Tibial nerve (tissue), 4 donors: ENCODE measurements at places on chromosomes 4 and X. TPM values are rescaled to one million over a fixed set of nuclear protein-coding genes. Genes with fewer than 3 reads are reported as not detected.

Gene RBMXL3
- total RNA-seq = not detected

Gene IL3RA
- 5.4 TPM for total RNA-seq

Gene CDS1
- 0.59 TPM for total RNA-seq

Gene SSX2B
- not detected for total RNA-seq

Gene FRMPD4
- 0.30 TPM for total RNA-seq

Gene NEIL3
- not detected for total RNA-seq

Gene SPIN4
- total RNA-seq = 2.5 TPM

Gene FAM9A
- total RNA-seq = not detected

Gene CYTL1
- not detected for total RNA-seq

Gene RNF128
- total RNA-seq = 1.3 TPM

Gene CLGN
- 0.90 TPM for total RNA-seq

Gene ARHGAP6
- 32.9 TPM for total RNA-seq

Gene PGRMC1
- 151 TPM for total RNA-seq

Gene RBM46
- not detected for total RNA-seq

Gene VCX3B
- not detected for total RNA-seq

Gene SLITRK2
- total RNA-seq = 4.6 TPM

Gene MGARP
- total RNA-seq = 1.4 TPM

Gene CDX4
- not detected for total RNA-seq

Gene P2RY8
- total RNA-seq = 1.2 TPM

Gene ABCG2
- total RNA-seq = 12.0 TPM

Gene JAKMIP1
- 0.30 TPM for total RNA-seq

- no peak for DNase-seq
Measured at GRCh38 chr4:107452717-107453630, 267.1 kb downstream of the PAPSS1 start.

- DNase-seq = no peak
Measured at GRCh38 chr4:40378619-40379018, 43.5 kb downstream of the CHRNA9 start.

- DNase-seq = no peak
Measured at GRCh38 chr4:26214994-26215393, 105.8 kb upstream of the RBPJ start.

DNA sequence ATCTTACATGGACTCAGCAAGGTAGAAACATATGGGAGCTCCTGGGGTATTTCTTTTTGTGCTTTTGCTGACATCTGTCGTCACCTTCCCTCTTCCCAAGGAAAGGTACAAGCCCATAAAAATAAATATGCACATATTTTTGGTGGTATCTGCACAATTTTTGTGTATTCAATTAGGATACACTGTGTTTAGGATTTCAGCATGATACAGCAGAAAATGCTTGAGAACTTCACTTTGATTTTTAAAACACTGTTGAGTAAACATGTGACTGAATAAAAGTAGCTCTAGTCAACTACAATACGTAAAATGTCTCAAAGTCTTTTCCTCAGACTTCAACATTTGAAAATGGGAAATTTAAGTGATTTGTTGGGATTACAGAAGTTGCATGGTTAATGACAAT lies 99.4 kb upstream of the SPANXC start:
- DNase-seq = no peak

- no peak for DNase-seq
Measured at GRCh38 chrX:87664381-87664780, 146.8 kb downstream of the KLHL4 start.

GRCh38 chr4:40939856-40940255 lies 190.1 kb downstream of the NSUN7 start:
- no peak for DNase-seq

DNA sequence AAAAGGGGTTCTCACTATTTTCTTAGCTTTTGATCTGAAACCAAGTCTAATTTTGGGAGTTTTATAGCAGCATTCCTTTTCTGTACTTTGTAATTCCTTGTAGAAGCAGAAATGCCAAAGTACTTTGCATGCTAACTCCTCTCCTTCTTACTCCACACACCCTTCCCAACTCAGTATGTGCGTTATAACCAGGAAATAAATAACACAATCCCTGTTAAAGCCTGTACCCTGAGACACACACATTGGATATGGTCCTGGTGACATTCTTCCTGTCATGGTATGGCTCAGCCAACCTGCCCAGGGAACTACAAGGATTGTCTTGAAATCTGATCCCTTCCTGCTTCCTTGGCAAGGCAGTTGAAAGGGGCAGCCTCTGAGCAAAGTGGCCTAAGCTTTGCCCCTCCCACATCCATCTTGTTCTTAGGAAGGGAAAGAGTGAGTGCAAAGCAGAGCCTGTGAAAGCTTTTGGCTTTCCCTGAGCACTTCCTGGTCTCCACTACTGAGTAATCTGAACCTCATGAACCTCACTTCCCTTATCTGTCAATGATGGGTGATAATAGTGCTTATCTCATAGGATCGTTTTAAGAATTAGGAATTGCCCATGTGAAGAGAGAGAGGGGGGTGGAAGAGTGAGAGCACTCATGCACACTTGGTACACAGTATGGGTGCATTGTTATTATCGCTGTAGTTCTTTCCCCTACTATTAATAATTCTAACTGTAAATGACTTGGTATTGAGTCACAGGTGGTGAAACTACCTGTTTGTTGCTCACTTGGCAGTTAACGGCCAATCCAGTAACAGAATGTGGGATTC lies 109.3 kb downstream of the AFF2 start:
- no peak for DNase-seq

- DNase-seq = no peak
Measured at GRCh38 chr4:73538162-73538561, 56.6 kb downstream of the AFM start.

- DNase-seq = no peak
Measured at GRCh38 chr4:174593701-174594100, 71.4 kb upstream of the HPGD start.

DNA sequence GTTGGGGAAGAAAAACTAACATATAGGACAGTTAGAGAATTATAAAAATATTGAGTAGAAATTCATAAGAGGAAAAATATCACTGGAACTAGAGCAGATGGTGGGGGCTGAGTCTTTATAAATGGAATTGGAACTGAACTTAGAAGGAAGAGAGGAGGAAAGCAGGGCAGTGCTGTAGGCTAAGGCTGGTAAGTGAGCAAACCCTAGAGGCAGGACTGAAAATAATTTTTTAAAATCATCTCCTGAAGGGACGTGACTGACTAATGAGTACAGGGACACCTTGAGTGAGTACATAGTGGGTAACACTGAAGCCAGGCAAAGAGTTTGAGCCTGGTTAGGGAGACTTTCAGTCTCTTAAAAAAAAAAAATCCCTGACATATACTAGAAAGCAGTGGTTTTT lies 63.3 kb downstream of the GALNT7 start:
- no peak for DNase-seq

- no peak for DNase-seq
Measured at GRCh38 chr4:73127839-73128453, 58.4 kb upstream of the COX18 start.

GRCh38 chr4:182203872-182204411 lies 39.3 kb upstream of the TENM3 start:
- DNase-seq = no peak

GRCh38 chrX:109184506-109185139 lies 297.3 kb downstream of the GUCY2F start:
- DNase-seq = no peak

GRCh38 chrX:48474127-48474526 lies 1.9 kb upstream of the FTSJ1 start:
- no peak for DNase-seq

- no peak for DNase-seq
Measured at GRCh38 chr4:151736361-151736760, 24.4 kb downstream of the GATB start.

DNA sequence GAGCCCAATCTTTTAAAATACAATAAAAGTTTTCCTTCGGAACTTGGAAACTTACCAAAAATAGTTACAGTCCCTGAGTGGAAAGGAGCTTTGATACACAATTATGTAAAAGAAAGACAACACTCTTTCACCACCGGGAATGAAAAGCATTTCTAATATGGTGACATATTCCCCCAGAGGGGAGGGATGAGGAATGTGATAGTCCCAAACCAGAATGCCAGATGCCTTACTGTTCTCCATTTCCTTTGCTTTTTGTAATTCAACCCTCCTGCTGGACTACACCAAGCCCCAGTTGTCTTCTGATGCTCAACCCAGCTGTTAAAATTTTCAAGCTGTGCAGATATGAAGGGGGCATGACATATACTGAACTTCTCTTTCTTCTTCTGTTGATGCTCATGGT lies 4.1 kb downstream of the PRIMPOL start:
- no peak for DNase-seq

DNA sequence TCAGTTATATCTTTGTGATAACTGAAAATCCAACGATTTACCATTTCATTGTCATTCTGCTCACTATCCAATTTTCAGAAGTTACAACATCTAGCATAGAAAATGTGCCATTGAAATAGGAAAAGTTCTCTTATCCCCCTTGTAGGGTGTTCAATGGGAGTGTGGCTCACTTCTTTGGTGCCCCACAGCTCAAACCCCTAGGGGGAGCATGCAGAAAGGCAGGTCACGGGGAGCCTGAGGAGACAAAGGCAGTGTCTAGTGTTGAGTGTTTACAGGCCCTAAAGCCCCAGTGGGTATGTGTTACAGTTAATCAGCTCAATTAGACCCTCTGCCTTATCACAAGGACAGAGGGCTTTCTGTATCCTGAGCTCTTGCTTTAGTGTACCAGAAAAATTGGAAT lies 243.4 kb upstream of the GRID2 start:
- no peak for DNase-seq

- DNase-seq = no peak
Measured at GRCh38 chr4:170229006-170229405, 139.2 kb upstream of the AADAT start.

- DNase-seq = no peak
Measured at GRCh38 chr4:86657382-86657781, 63.3 kb downstream of the PTPN13 start.

DNA sequence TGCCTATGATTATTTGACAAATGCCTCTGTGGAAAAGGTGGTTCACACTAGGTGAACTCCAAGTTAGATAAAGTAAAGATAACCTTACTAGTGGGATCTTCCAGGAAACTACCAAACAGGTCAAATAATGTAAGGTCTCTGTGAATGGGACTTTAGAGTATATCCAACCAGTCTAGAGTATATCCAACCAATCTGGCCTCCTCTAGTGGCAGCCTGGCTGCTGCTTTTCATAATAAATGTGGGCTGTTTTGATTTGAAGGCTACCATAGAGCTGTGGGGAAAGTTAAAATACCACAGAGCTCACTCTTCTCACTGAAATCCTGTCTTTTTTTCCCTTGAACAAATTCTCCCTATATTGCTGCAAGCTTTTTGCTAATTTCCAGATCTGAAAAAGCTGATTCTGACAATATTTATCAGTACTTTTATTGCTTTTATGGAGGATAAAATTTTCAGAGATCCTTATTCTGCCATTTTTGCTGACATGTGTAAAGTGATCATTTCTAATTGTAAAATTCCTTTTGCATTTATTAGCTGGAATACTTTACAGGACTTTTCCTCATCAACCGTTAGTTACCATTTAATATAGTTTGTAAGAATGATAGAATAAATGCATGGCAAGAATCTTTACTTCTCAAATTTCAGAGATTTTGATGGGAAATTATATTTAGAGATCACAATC lies 111.3 kb downstream of the TET2 start:
- no peak for DNase-seq

GRCh38 chr4:158201876-158202275 lies 8.4 kb upstream of the TMEM144 start:
- DNase-seq = no peak

DNA sequence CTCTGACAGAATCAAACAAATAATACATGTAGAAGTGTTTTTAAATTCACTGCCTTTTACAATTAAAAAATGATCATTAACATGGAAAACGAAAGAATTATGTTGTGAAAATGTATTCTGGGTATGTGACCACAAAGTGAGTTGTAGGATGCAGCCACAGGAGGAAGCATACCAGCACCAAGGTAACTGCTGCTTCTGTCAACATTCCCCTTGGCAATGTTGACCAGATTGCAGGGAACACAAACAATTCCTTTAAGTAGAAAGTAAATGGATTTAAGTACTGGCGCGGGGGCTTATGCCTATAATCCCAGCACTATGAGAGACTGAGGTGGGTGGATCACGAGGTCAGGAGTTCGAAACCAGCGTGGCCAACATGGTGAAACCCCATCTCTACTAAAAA lies 1877.9 kb upstream of the PCDH7 start:
- DNase-seq = no peak

GRCh38 chrX:50471390-50471789 lies 765 bp upstream of the DGKK start:
- DNase-seq = no peak

GRCh38 chrX:72003811-72004750 lies 93.4 kb downstream of the NHSL2 start:
- DNase-seq = peak; percentile 33

DNA sequence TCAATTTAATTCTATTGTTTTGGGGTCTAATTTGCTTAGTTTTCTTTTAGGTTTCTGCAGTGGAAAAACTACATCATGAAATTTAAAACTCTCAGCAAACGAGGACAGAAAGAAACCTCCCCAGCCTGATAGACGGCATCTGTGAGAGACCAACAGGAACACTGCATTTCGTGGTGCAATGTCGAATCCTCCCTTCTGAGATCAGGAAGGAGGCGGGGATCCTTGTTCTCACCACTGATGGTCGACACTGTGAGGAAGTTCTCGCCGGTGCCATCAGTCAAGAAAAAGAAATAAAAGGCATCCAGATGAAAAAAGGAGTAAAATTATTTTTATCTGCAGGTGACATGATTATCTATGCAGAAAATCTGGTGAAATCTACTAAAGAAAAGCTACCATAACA lies 16.5 kb downstream of the GAK start:
- DNase-seq = peak; percentile 56

DNA sequence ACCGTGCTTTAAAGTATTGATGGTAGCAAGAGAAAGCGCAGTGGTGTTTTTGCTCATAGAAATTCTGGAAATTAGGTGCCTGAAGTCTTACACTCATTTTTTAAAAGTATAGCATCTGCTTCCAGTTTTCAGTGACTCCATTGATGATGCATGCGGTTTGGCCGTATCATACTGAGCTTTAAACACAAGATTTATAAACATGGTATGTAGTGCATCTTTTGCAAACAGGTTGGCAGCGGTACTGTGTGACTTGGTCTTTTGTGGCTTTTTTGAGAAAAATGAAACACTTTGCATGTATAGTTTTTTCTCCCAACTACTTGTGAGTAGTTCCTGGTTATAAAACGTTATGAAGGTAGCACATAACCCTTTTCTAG lies 2.0 kb downstream of the DDX3X start:
- DNase-seq = no peak

- no peak for DNase-seq
Measured at GRCh38 chrX:68751372-68751771, 77.4 kb upstream of the EFNB1 start.

GRCh38 chr4:180284267-180284666 lies 1958.9 kb upstream of the TENM3 start:
- no peak for DNase-seq

DNA sequence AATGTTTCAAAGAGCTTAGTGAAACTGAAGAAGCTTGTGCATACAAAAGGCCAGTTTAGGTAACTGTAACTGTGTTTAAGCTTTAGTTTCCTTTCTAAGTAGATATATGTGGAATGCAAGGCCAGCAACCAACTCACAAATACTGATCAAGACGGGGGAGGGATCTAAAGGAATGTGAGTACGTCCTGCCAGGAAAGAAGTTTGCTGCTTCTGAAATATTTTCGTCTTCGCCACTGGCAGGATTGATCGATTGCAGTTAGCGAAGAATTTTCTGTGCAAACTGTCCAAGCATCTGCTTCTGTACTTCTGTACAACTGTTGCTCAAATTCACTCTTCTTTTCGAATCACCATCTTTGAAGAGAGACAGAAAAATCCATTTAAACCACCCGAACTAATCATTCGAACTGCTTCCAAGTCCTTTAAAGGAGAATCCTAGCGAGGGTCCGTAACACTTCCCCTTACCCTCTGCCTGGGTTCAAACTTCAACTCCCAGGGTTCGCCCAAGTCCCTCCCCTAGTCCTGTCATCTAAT lies 373 bp upstream of the INTS6L start:
- no peak for DNase-seq
